ENCODE measurements at places on chromosomes 3 and 15. TPM values are rescaled to one million over a fixed set of nuclear protein-coding genes. Genes with fewer than 3 reads are reported as not detected.

Gene DRD3
- polyA plus RNA-seq = not detected

Gene HIGD2B
- polyA plus RNA-seq = not detected

Gene GP9
- polyA plus RNA-seq = 0.13 TPM

Gene MLH1
- 19.7 TPM for polyA plus RNA-seq

Gene MYH15
- polyA plus RNA-seq = 0.22 TPM

Gene ZNF774
- 0.24 TPM for polyA plus RNA-seq

Gene DAZL
- not detected for polyA plus RNA-seq

Gene LRRC34
- 7.2 TPM for polyA plus RNA-seq

Gene GNAI2
- polyA plus RNA-seq = 53.4 TPM

Gene BLM
- 5.2 TPM for polyA plus RNA-seq

Gene GATM
- 692 TPM for polyA plus RNA-seq

Gene RBPMS2
- 16.2 TPM for polyA plus RNA-seq

Gene IL5RA
- polyA plus RNA-seq = not detected

Gene MYL3
- 4.7 TPM for polyA plus RNA-seq

Gene SLC12A8
- polyA plus RNA-seq = 4.1 TPM

Gene FAM174B
- polyA plus RNA-seq = 7.8 TPM

Data from adipose tissue (tissue), 3 donors.